Brain microvascular endothelial cell (primary cell): ENCODE measurements at places on chromosomes 4 and X.

DNA sequence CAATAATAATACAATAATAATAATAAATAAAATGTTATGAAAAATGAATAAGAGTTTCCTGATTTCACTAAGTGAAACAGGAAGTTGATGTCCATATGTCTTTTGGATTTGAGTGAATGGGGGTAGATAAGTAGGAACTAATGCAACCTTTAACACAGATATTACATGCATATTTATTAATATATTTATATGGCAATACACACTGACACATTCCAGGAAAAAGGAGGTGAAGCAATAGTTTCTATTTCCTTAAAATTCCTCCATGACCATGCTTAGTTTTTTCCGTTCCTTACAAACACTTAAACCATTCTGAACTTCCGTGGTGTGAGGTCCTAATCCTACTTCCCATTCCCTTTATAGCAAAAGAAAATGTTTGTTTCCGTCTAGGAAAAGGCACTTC is 48.3 kb downstream of the ATXN3L start:
- no peak for DNase-seq

- DNase-seq, result no peak
These were observed 137.9 kb downstream of the FAM13A start for GRCh38 chr4:88919056-88919455.

DNA sequence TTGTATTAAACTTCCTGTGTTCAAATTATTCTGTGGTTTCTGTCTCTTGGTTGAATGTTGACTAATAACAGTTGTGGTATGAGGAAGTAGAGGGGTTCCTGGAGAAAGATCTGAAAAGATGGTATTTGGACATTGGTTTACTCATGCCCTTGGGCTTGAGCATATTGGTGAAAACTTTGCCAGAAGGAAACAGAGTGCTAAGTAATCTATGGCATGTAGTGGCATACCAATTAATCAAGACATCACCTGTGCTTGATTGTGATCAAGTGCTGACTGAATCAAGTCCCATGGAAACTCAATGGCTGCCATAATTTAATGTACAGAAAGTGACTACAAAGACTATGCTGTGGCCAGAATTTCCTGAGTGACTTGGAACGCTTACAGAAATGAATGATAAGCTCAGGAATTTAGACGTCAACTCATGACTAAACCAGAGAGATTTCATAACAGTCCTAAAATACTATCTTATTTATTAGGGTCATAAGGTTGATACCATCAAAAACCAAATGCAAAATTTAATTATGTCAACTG is 2062.9 kb downstream of the ARAP2 start:
- peak; percentile 32 for DNase-seq

GRCh38 chr4:186651624-186652023 is 72.0 kb downstream of the FAT1 start:
- peak; percentile 72 for DNase-seq

GRCh38 chr4:163613383-163613782 is 118.9 kb downstream of the TMA16 start:
- no peak for DNase-seq
